ENCODE measurements at places on chromosomes 12 and 14.
A peak's percentile ranks its signal among the peaks of the same experiment; 100 is the strongest.

GRCh38 chr12:32201976-32202375 is 95.3 kb downstream of the BICD1 start:
- no peak for DNase-seq

DNA sequence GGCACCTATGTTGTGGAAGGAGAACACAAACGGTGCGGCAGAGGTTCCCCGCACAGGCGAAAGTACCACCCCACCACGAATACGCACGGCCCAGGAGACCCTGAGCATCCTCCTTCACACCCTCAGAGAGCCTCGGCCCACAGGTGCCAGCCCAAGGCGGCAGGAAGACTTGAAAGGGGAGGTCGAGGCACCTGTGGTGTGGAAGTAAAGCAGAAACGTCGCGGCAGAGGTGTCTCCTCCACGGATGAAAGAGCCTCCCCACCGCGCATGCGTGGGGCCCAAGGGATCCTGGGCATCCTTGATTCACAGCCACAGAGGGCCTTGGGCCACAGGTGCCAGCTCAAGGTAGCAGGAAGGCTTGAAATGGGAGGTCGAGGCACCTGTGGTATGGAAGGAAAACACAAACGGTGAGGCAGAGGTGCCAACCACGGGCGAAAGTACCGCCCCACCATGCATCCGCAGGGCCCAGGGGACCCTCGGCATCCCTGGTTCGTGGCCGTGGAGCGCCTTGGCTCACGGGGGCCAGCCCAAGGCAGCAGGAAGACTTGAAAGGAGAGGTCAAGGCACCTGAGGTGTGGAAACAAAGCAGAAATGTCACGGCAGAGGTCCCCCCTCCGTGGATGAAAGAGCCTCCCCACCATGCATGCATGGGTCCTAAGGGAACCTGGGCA is 380.1 kb downstream of the ALG10 start:
- no peak for DNase-seq

DNA sequence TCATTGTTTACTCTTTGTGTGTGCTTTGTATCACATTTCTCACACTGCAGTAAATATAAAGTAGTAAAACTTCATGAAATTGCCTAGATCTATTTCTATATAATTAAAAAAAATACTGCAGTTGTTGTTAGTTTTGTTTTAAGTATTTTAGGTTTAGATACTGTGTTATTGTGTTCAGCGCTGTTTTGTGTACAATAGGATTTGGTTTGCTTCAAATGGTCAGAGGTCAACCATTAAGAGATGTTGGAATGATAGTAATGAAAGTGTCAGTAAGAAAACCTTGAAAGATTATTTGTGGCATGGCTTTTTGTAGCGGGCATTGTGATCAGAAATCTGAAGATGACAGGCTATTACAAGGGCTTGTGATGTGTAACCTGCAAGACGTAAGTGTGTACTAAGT is 67.9 kb downstream of the RAD51B start:
- DNase-seq: no peak

- no peak for DNase-seq
Observed at GRCh38 chr12:116009805-116010204, 267.7 kb downstream of the MED13L start.

GRCh38 chr12:23959826-23960225 is 10.4 kb upstream of the SOX5 start:
- DNase-seq: no peak

DNA sequence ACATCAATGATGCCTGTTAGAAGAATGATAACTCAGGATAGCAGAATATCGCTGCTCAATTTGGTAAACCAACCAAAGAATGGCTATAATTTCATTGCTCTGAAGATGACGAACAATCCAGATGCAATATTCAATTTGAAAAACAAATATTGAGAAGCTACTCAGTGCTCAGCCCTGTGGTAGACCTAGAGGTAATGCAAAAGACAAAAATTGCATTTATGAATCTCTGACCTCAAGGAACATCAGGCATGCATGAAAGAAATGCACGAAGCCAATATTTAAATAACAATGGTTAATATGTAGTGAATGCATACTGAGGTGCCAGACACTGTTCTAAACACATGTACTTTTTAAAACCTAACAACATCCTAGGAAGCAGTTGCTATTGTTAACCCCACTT is 298.6 kb upstream of the TMTC1 start:
- DNase-seq: no peak

- DNase-seq: peak; percentile 15
Observed at GRCh38 chr14:20247646-20248246, 8.7 kb downstream of the OR11H4 start.

DNA sequence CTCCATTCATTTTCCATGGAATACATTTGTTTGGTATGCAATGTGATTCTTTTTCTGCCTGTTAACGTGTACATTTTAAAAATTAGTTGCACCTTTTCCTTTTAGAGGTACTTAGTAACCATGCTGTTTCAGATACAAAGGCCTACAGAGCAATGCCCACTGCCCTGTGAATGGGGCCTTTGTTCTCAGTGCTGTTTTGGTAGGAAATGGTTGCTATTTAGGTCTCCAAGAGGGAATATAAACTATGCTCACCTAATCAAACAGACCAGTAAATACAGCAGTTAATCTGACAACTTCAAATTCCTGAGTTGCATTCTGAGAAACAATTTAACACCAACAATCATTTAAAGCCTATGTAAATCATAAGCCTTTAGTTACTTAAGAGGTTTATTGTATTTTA is 188.7 kb downstream of the BCAT1 start:
- no peak for DNase-seq

DNA sequence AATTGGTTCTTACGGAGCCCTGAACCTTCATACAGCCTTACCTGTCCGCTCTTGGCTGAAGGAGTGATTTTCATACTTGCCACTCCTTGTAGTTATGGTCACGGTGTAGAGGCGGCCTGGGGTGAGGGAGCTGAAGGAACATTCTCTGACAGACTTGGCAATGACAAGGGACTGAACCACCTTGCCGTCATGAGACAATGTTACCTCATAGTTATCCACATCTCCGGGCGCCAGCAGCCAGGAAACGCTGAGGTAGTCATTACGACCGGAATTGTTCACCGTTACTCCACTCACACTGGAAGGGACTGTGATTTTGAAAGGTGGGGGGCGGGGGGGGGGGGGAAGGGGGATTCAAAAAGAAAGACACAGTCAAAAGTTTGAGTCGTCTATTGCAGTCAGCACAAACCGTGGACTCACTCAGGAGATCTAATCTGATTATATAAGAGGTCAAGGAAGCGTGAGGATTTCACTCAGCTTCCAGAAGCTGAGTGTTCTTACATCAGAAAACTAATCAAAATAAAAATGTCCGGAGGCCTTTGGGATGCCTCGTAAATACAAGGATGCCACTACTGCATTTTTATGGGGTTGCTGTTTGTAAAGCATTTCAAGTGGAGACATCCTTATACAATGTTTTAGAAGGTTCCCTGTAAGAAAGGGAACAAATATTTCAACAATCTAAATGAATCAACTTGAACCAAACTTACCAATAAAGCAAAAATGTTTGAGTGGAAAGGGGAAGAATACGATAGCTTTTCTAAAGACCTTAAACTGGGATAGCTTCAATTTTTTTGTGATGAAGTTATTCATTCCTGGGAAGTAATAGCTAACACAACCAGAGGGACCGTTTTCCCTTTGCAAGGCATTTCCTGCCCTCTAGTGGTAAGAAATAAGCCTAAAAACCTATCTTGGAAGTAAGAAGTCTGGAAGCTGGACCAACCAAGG is 60.6 kb downstream of the PTPRB start:
- peak; percentile 19 for DNase-seq

- DNase-seq: peak; percentile 65
Observed at GRCh38 chr14:39432619-39433451, 602 bp upstream of the FBXO33 start.

GRCh38 chr12:18696971-18697602 is 40.7 kb downstream of the PLCZ1 start:
- no peak for DNase-seq

DNA sequence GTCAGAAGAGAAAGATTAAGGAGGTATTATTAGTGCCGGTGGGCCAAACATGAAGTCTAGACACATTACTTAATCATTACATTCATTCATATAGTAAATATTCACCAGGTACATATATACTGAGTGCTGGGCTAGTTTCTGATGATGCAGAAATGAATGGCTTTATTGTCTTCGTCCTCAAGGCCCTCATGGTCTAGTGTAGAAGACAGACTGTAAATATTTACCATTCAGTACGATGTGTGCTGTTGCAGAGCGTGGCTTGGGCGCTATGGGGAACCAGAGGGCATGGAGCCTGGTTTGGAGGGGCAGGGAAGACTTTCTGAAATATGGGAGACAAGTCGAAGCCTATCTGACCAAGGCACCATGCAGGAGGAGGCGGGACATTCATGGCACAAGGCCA is 37.0 kb upstream of the TCL1B start:
- no peak for DNase-seq

DNA sequence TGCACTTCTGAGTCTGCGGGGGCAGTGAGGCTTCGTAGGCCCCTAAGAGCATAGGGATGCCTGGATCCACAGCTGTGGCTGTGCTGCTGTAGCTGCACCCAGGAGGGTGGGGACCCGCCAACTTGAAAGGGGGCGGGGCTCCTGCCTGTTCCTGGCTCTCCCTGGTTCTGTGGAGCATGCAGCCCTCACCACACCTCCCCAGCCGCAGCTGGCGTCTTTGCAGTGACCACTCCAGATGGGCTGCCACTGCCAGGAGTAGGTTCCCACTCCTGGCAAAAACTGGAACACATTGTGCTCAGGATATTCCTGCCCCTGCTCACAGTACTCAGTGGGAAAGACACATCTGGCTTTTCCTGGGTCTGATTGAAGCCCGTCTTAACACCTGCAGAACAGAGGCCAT is 35.8 kb downstream of the TIMELESS start:
- no peak for DNase-seq

DNA sequence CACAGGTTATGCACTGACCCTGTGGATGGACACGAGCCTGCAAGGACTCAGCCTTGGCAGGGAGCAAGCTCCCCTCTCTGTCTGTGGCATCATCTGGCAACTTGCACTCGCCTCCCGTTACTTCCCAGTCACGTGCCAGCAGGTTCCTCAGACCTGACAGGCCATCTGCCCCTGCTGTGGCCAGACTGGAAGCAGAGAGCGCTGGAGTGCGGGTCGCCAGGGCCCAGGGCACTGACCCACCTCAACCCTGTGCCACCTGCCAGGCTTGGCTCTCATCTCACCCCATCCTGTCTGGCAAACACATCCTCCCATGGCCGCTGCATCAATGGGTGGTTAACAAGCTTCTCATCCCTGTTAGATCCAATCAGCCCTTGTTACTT is 28.4 kb downstream of the SLC6A12 start:
- DNase-seq: no peak

DNA sequence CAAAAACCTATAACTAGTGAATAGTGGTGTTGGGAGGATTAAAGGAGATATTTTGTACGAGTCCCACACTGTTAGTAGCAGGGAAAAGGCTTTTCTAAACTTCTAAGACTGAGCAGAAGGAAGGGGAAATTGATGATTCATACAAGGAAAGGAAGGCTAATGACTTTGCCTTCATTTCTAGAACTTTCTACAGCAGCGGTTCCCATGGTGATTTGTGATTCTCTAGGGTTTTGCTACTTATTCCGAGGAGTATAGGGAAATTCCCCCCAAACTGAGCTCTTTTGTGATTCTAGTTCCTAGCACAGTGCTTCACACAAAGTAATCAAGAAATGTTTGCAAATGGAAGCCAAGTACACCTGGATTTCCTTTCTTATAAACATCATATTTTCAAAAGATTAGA is 23.8 kb upstream of the PWP1 start:
- DNase-seq: no peak

DNA sequence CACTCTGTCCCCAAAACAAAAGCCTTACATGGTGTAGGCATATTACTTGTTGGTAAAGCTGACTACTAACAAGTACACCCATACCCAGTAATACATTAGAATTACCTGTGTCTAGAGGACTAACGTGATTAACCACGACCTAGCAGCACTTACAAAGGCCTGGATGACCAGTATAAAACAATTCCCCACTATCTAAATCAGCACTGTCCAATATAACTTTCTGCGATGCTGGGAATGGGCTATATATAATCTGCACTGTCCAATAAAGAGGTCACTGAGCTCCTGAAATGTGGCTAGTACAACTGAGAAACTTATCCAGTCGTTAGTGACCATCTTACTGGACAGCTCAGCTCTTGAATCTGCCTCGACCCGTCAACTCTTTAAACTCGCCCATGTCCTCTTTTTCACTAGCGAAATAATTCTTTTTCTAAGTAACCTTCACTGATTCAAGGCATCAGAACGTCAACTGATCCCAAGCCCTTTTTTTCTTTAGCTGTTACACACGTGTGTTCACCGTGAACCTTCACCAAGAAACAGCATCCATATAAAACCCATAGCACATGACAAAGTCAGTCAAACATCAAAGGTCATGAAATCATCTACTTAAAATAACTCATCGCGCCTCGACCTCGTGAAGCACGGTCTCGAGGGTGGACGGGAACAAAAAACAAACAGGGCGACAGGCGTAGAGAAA is 905 bp upstream of the CIPC start:
- no peak for DNase-seq

GRCh38 chr12:51247523-51248206 is 9.0 kb downstream of the DAZAP2 start:
- no peak for DNase-seq

DNA sequence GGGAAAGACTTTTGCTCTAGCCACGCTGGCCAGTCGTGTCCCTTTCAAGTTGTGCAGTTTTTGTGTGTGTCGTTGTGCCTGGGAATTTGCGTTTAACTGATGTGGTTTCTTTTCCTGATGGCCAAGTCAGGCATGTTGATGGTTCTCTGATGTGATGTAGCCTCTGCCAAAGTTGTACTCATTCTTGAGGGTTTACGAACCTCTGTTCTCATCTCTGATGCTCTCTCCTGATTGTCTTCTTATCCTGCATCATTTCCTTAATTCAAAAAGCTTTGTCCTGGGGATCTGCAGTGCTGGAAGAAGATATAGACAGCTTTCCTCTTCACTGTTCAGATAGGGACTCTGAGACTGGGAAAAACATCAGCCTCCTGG is 25.4 kb downstream of the CD9 start:
- no peak for DNase-seq

- no peak for DNase-seq
Observed at GRCh38 chr12:57992001-57992400, 50.6 kb downstream of the ATP23 start.

- peak; percentile 67 for DNase-seq
Observed at GRCh38 chr12:27968972-27969623, 3.4 kb downstream of the PTHLH start.

GRCh38 chr12:107091381-107091780 is 2.0 kb downstream of the CRY1 start:
- DNase-seq: no peak

DNA sequence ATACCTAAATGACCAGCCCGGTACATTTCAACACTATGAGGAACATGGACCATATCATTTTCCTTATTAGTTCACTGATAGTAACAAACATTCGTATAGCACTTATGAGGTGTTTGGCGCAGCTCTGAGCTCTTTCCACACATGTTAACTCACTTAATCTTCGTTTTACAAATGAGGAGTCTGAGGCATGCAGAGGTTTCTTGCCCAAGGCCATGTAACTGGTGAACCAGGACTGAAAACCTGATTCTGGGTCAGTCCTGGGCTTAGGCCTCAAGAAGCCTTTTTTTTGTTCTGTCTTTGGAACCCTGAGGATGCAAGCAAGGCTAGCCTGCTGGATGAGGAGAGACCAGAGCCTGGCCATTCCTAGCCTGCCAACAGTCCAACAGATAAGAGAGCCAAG is 55.0 kb downstream of the C14orf132 start:
- DNase-seq: no peak

GRCh38 chr12:57755454-57756372 is 810 bp downstream of the MARCHF9 start:
- DNase-seq: peak; percentile 71

GRCh38 chr12:121872546-121873215 is 14.0 kb upstream of the HPD start:
- DNase-seq: no peak

Data from HuH-7.5 (cell line).